ENCODE measurements at places on chromosomes 5 and 9. TPM values are rescaled to one million over a fixed set of nuclear protein-coding genes. Genes with fewer than 3 reads are reported as not detected.

BOD1 gene
- 50.3 TPM for total RNA-seq

GRCh38 chr5:53942724-53943123, 367.6 kb downstream of the ARL15 start:
- peak; percentile 18 for DNase-seq

BARHL1 gene
- total RNA-seq = not detected

GRCh38 chr5:105158526-105158925, 1595.9 kb upstream of the NUDT12 start:
- DNase-seq = no peak

TGFBR1 gene
- total RNA-seq = 51.5 TPM

- no peak for DNase-seq
These were observed 44.4 kb downstream of the MAP1B start for GRCh38 chr5:72151646-72152045.

GRCh38 chr9:72362680-72363139, 2.3 kb downstream of the ZFAND5 start:
- DNase-seq = peak; percentile 75

DNA sequence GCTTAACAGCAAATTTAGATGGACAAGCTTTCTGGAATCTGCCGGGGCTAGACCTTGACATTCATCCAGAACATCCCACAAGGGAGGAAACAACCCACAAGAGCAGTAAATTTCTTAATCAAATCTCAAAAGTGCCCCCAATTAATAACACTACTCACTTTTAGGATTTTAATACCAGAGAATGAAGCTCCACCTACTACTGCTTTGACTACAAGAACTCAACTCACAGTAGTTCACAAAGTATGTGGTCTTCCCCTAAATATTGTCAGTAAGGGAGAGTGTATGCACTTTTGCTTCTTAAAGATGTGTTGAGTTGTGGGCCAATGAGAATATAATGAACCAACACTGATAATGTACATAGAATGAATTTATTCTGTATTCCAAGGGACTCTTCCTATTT, 94.7 kb downstream of the EBF1 start:
- DNase-seq = no peak

DNA sequence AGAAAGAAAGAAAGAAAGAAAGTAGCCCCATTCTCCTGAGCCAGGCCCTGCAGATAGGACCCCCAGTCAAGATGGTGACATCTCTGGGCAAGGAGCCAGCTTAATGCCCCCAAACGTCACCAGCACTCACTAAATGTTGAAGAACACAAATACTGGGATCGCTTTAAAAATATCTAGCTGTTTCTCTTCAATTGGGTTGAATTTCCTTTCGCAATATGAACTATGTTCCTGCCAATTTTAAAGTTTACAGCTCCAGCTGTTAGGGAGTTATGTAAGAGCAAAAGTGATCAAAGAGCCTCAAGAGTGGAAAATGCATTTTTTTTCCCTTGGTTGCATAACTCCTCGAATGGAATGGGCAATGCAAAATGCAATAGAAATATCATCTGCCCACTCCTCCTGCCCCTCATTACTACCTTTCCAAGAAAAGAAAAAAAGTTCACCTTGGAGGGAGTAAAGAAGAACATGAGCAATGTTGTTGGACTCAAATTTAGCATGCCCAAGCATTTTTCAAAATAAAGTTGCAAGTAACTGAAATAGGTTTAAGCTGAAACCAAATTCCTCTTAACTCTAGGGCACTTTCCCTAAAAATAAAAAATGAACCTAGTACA, 244.2 kb upstream of the PIK3R1 start:
- DNase-seq = peak; percentile 39

COL27A1 gene
- total RNA-seq = 2.8 TPM

GFRA3 gene
- total RNA-seq = not detected
